ENCODE measurements at places on chromosomes 6 and 20.

GRCh38 chr6:116277124-116277523, 2.6 kb downstream of the TSPYL1 start:
- no peak for DNase-seq

- DNase-seq, result no peak
These were observed 14.7 kb downstream of the FAM110A start for GRCh38 chr20:848193-848592.

DNA sequence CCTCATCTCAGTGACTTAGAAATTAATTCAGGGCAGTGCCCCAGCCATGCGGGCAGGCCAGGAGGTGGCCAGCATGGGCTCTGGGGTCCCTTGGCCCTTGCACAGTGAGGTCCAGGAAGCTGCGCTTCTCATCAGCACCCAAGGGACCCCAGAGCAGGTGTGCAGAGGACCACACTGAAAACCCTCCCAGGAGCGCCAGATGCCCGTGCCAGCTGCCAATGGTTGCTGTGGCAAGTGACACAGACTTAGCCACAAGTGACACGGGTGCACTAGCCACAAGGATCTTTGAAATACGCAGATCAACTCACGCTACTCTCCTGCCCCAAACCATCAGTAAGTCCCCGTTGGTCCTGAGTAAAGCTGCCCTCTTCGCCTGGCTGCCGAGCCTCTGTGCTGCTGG, 88.1 kb downstream of the ERMARD start:
- DNase-seq, result no peak

GRCh38 chr6:138944412-138944811, 43.6 kb downstream of the REPS1 start:
- DNase-seq, result no peak

- DNase-seq, result no peak
These were observed 466.6 kb upstream of the JAG1 start for GRCh38 chr20:11140359-11140758.

GRCh38 chr6:49430187-49430586, 32.9 kb downstream of the MMUT start:
- no peak for DNase-seq

- DNase-seq, result no peak
These were observed 98.7 kb downstream of the SHLD1 start for GRCh38 chr20:5848711-5849505.

DNA sequence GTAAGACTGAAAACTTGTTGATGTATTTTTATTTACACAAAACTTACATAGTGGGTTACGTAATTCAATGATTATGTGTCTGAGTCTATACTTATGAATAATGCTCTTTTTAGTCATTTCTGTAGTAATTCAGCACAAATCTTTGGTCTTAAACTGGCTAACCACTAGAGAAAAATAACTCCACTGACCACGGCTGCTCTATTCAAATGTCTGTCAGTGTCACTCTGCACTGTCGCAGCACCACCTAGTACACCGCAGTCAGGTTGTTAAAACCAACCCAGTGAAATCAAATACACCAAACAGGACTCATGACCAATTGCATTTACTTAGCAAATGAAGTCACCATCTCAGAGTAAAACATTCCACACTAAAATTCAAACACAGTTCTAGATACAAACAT, 93.5 kb upstream of the CCDC28A start:
- no peak for DNase-seq

DNA sequence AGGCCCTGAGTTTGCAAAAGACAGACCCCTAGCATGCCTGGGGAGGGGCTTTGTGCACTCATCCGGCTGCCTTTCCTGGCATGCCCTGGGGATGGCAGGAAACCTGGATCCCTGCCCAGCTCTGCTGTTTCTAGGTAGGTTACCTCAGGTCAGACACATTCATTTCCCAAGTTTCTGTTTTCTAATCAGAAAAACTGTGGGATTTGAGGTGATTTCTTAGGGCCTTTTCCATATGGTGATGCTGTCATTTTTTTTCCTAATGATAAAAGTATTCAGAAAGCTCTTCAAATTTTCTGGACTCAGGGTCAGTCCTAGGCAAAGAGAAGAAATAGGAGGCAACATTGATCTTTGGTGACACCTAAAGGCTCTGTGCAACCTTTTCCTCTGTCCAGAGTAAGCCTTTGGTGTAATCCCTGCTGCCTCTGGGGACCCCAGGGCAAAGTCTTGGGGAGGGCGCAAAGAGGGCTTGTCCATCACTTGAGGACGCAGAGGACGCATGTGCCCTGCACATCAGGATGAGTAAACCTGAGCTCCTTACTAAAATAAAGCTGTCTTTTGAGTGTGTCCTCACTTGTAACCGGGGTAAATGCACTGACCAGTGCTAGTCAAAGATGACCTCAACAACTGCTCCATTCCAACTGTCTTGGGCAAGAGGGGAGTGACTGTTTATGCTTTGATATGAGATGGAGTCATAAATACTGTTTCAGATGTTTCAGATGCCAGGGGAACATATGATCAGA, 13.5 kb upstream of the TRAM2 start:
- DNase-seq, result no peak

DNA sequence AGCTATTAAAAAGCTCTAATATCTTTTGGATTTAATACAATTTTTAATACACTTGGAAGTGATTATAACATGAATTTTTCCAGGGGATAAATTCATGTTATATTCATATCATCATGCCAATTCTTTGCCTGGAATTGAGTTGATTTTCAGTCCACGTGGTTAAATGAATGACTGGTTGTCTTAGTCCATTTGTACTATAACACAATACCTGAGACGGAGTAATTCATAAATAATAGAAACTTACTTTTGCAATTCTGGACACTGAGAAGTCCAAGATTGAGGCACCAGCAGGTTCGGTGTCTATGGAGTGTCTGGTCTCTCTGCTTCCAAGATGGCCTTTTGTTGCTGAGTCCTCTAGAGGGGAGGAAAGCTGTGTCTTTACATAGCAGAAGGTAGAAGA, 66.2 kb upstream of the TRDN start:
- DNase-seq, result no peak

GRCh38 chr20:16352321-16352720, 220.9 kb downstream of the KIF16B start:
- DNase-seq, result no peak

GRCh38 chr6:15755526-15755925, 92.7 kb upstream of the DTNBP1 start:
- DNase-seq, result no peak

- no peak for DNase-seq
These were observed 260.0 kb downstream of the TMEM242 start for GRCh38 chr6:157063176-157063905.

Data from stimulated activated CD4-positive, alpha-beta T cell treated with anti-CD3 and anti-CD28 coated beads, Interleukin-12 subunit alpha, Interleukin-12 subunit beta, amount 100 ng/mL, for 24 hours (primary cell).